Hematopoietic multipotent progenitor cell treated with erythropoietin and hydrocortisone succinate and interleukin-3 and kit ligand, for 6 days (in vitro differentiated cells): ENCODE measurements at places on chromosomes 11 and 22.
A peak's percentile ranks its signal among the peaks of the same experiment; 100 is the strongest.

- peak; percentile 23 for DNase-seq
Measured at GRCh38 chr11:28674433-28675103, 566.4 kb downstream of the METTL15 start.

DNA sequence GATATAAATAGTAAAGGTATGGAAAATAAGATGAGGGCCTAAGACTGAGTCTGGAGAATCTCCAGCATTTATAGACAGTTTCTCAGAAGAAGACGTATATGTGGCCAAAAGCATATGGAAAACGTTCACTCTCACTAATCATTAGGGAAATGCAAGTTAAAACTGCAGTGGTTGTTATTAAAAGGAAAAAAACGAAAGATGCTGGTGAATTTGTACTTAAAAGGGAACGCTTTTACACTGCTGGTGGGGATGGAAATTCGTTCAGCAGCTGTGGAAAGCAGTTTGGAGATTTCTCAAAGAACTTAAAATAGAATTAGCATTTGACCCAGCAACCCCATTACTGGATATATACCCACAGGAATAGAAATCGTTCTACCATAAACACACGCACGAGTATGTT, 180.5 kb upstream of the CADM1 start:
- DNase-seq, result no peak

DNA sequence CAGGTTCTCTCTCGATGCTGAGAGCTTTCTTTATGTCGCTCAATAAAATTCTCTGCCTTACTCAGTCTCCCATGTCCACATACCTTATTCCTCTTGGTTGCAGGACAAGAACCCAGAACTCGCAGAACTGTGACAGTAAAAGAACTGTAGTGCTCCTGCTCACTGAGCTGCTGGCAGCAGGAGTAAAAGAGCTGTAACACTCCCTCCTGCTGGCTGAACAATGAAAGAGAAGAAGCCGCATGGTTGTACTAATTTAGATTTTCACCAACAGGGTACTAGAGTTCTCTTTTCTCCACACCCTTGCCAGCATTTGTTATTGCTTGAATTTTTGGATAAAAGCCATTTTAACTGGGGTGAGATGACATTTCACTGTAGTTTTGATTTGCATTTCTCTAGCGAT, 433.2 kb downstream of the GUCY1A2 start:
- DNase-seq, result no peak

GRCh38 chr11:102116453-102117205, 6.4 kb downstream of the YAP1 start:
- no peak for DNase-seq

- DNase-seq, result peak; percentile 59
Measured at GRCh38 chr22:42948294-42948693, 66.7 kb downstream of the PACSIN2 start.

DNA sequence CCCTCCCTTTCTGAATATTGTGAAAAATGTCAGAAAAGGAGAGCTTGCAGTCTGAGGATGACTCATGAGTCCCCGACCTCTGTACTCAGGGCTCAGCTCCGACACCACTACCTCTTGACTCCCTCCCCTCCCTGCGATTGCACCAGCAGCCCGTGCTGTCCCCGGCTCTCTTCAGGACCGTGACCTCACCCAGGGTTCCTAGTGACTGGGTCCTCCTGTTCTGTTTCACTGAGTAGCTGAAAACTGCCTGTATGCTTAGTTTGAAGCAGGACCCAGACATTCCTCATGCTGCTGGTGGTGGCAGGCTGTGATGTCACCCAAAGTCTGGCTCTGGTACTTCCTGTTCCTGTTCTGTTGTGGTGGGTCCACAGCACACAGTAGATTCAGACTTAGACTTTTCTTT, 11.7 kb downstream of the PHRF1 start:
- DNase-seq, result no peak

DNA sequence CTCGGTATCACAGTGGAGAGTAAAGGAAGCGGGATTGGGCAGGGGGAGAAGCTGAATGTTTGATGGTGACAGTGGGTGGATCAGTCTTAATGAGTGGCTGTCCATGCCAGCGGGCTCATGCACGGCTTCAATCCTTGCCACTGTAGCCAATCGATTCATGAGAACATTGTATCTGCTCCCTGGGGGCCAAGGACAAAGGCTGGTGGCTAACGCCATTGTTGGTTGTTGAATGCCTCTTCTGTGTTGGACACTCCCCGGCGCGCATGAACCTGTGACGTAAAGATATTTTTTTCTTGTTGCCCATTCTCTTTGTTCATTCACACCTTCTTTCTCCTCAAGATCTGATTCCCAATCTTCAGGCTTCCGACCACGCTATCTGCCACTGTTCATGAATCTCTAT, 20.9 kb upstream of the ATXN10 start:
- DNase-seq, result no peak

DNA sequence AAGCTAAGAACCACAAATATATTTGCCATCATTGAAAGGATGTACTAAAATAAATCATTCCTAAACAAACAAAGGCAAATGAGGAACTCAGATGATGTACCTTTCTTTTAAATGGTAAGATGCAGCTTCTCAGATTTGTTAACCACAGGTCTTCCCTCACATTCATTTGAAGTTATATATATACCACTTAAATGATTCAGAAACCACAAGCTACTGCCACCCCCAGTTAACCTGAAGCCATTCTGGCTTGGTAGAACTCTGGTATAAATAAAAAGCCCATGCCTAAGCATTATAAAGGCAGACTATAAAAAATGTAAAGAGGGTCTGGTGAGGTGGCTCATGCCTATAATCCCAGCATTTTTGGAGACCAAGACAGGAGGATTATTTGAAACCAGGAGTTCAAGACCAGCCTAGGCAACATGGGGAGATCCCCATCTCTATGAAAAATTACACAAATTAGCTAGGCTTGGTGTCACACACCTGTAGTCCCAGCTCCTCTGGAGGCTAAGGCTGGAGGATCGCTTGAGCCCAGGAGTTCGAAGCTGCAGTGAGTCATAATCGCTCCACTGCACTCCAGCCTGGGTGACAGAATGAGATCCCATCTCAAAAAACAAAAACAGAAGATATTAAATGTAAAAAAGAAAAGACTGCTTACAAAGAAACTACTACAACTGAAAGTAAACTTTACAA, 1185.3 kb downstream of the JRKL start:
- DNase-seq, result no peak

DNA sequence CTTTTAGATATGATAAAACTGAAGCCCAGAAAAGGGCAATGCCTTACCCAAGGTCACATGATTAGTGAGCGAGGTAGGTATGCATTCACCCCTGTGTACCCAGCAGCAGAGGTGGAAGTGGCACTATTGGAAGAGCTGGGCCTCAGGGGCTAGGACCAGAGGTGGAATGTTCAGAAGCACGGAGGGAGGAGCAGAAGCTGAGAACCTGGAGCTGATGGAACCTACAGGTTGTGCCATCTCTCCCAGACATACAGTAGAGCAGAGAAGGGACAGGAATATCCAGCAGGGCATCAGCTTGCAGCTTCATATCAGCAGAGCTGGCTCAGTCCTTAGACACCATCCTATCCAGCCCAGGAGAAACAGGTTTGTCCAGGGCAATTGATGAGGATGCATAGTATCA, 14.6 kb upstream of the FCHSD2 start:
- no peak for DNase-seq

- DNase-seq, result no peak
Measured at GRCh38 chr11:118856314-118856713, 27.4 kb upstream of the CXCR5 start.

GRCh38 chr11:126393143-126393542, 37.7 kb downstream of the ST3GAL4 start:
- no peak for DNase-seq

DNA sequence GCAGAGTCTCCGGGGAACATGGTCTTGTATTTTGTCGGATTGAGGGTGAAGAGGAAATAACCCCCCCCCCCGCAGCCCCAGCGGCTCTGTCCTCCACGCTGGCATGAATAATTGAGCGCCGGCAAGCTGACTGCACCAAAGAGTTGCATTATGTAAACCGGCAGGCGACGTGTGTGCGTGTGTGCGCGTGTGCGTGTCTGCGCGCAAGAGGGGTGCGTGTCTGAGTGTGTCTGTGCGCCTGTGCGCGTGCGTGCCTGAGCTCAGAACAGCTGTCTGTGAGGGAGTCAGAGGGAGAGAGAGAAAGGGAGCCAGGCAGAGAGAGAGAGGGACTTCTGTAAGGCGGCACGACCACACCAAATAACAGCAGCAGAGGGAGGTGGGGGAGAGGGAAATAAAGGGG, 94.4 kb downstream of the SCN3B start:
- DNase-seq, result peak; percentile 28

DNA sequence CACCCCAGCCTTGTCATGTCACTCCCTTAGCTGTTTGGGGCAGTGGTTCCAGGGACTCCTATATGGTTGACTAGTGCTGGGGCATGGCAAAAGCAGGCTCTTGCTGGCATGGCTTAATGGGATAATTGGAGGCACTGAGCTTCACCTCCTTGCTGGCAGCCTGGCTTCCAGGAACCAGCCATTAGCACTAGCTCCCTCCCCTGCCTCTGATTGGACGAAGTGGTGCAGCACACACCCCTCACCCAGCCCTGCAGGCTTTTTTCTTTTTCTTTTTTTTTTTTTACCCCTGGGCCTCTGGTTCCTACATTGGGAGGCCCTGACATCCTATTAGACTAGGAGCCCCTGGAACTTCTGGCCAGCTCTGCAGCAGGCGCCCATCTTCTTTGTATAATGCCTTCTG, 18.6 kb downstream of the PHLDB1 start:
- DNase-seq, result peak; percentile 61

- no peak for DNase-seq
Measured at GRCh38 chr11:8342821-8343681, 79.4 kb upstream of the LMO1 start.
